ENCODE measurements at places on chromosomes 1 and 21.

GRCh38 chr1:168090395-168090794 is 46.3 kb downstream of the GPR161 start:
- DNase-seq = no peak

GRCh38 chr21:45950740-45951515 is 30.6 kb upstream of the COL6A1 start:
- no peak for DNase-seq

DNA sequence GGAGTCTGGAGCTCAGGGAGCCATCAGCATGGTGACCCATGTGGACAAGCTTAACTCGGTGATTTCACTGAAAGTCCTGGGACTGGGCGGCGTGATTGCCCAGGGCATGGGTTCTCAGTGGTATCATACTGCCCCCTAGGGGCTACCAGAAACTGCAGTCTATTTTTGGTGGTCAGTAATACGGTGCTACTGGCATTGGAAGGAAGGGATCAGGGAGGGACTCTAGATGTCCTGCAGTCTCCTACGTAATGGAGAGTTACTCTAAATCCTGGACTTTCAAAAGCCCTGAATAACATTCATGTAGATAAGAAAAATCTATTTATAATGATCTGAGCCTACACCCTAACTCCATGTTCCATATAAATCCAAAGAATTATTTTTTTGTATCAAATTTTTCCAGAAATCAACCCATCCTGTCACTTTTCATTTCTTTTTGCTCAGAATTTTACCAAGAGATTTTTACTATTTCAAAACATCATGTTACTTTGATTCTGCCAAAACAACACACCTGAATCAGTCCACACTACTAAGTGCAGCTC is 37.3 kb downstream of the PABPC4 start:
- peak; percentile 69 for DNase-seq

DNA sequence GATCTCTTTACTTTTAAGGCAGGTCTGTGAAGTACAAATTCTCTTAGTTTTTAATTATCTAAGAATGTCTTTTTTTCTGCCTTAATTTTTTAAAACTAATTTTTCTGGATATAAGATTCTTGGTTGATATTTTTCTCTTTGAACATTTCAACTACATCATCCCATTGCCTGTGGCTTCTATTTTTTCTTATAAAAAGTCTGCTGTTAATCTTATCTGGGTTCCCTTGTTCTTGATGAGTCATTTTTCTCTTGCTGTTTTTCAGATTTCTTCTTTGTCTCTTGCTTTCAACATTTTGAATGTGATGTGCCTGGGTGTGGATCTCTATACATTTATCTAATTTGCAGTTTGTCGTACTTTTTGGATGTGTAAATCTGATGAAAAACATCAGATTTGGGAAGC is 525.2 kb upstream of the PBX1 start:
- DNase-seq = no peak

DNA sequence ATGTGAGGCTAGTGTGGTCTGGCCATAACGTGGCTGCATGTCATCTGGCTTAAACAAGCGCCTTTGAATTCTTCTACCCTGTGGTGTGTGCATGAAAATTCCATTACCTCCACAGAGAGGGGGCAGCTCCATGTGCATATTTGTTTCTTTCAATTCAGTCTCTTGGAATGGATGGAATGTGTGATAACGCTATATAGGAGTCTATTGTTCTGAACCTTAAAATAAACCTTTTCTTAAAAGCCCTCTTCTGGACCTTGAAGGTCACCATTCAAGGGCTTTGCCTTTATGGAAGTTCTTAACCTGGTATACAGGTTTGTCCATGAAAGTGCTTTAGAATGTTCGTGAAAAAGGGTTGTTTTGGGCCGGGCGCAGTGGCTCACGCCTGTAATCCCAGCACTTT is 118.2 kb upstream of the ADGRL2 start:
- no peak for DNase-seq

GRCh38 chr1:169711469-169712308 is at the start of gene SELL:
Gene SELL, minus strand, starts transcription at chr1:169711620. Its CDS starts 122 bp downstream, at chr1:169711498.
- DNase-seq = peak; percentile 84

DNA sequence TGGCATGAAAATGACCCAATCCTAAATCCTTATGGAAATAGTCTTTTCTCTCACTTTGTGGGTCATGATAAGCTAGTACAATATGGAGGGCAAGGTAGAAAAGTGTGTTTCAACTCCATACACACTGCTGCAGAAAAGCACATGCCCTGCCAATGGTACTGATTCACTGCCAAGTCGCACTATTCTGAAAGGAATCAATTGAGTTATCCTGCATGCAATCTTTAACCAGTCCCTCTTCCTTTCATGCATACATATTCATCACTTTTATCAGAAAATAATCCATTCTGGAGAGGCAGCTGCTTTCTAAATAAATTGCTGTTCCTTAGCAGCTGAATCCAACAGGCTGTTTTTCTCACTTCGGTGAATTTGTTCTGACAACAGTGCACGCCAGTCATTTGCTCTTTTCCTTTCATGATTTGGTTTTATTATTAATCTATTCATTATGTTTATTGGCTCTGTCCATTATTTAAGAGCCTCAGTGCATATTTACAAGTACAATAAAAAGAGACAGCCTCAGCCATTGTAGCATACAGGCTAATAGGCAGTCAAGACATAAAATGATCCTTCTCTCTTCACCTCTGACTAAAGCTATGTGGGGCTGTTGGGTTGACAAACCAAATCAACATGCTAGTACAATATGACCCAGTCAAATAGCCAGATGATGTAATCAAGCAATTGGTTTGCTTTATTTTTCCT is 108.8 kb downstream of the CHD1L start:
- DNase-seq = no peak

DNA sequence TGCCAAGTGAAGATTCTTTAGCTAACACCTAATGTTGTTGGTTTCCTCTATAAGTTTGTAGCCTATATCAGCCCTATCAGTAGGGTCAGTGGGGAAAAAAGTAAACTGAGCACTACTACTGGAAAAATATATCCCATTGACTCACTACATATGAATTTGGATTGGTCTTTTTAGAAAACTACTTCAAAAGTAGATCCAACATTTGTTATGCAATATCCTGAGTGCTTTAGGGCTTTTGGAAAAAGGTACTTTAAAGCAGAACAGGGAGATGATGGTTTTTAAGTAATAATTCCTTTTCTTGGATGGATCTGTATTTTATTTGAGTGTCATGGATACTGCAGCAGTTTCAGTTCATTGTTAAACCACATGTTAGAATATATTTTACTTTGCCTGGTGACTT is 7.1 kb downstream of the C1orf21 start:
- no peak for DNase-seq

DNA sequence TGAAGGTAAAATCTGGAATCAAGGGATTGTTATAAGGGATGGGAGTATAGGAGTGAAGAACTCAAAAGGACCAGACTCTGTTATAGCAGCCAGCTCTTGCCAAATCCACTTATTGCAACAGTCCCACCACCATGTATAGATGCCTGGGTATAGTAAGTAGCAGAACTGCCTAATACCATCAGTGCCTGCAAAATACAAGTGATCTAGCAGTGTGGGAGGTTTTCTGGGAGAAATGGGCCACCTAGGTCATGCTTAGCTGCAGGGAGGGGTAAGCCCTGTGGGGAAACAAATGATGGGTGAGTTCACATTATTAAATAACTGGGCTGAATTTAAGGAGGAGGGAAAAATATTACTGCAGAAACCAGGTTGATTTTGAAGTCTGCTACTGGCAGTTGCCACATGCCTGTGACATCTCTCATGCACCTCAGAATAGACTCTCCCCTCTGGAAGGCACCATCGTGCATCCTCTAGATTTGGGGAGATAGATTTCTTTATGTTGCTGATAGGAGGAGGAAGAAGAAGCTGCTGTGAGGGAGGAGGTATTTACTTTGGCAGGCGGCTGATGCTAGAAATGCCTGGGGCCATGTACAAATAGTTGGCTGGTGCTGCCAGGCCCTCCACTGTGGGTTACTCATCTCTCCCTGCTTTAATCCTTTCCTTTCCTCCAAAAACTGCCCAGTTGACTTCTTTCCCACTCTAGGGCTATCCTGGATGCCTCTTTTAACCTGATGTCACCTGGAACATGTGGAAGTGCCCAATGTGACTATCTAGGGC is 27.5 kb downstream of the HLX start:
- DNase-seq = no peak

DNA sequence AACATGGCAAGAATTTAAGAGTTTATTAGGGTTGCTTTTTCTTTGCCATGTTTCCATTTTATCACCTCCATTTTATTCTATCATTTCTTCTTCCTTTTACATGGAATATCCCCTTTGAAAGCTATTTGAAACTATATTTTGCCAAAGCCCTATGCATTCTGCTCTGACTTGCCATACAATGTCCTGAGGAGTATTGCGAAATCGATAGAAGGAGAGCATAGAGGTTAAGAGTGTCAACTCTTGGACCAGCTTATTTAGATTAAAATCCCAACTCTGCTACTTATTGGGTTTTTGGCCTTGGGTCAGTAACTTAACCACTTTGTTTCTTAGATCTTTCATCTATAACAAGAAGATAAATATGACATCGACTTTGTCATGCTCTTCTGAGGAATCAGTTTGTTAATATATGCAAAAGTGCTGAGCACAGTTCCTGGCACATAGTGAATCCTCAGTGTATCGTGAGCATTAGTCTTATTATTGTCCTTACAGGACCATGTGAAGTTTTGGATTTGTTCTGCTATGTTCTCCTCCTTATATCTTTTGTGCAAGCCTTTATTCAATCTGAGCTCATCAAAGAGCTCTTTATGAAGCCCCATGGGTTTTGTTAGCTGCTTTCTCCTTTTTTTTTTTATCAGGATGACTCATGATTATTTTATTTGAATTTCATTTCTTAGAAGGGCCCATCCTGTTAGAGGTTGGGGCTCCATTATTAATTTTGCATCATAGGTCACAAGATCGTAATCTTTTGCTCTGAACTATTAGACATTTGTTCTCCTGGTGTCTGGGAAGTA is 17.6 kb downstream of the ACKR1 start:
- no peak for DNase-seq

DNA sequence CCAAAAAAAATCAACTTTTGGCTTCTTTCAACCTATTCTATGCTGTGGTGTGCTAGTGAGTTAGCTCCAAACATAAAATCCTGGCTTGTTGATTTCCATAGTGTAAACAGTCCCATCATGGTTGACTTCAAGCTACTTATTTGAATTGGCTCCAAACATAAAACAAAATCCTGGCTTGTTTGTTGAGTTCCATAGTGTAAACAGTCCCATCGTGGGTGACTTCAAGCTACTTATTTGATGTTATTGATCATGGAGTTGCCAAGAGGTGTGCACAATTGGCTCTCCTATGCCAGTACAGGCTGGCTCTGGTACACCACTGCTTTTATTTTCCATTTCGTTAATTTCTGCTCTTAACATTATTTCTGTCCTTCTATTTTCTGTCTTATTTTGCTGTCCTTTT is 1.8 kb upstream of the COA6 start:
- no peak for DNase-seq

GRCh38 chr21:36879827-36880226 is 86.6 kb downstream of the HLCS start:
- no peak for DNase-seq

- no peak for DNase-seq
These were observed 2.6 kb downstream of the LEFTY1 start for GRCh38 chr1:225886159-225887029.

- no peak for DNase-seq
These were observed 3.6 kb downstream of the BEND5 start for GRCh38 chr1:48773133-48773532.

GRCh38 chr1:148293651-148294050 is 141.6 kb upstream of the NBPF11 start:
- no peak for DNase-seq

GRCh38 chr1:226937940-226938725 is 2.0 kb upstream of the COQ8A start:
- DNase-seq = no peak

- no peak for DNase-seq
These were observed 115.2 kb upstream of the COA6 start for GRCh38 chr1:234258071-234258470.

DNA sequence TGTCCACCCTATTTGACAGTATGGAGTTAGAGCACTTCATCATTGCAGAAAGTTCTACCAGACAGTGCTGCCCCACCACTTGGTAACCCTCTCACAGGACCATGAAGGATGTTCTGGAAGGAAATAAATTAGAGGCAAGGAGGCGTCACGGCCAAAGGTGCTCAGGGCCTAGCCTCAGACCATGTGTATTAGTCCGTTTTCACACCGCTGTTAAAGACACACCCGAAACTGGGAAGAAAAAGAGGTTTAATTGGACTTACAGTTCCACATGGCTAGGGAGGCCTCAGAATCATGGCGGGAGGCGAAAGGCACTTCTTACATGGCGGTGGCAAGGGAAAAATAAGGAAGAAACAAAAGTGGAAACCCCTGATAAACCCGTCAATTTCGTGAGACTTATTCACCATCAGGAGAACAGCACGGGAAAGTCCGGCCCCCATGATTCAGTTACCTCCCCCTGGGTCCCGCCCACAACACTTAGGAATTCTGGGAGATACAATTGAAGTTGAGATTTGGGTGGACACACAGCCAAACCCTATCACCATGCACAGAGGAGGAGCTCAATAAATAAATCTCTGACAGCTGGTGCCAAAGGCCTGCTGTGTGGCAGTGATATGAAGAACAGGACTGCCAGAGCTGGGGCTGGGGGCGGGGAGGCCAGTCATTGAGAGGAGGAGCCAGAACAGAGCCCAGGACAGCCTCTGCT is 75.8 kb downstream of the FHAD1 start:
- DNase-seq = no peak

GRCh38 chr1:229430761-229431283 is 3.1 kb downstream of the ACTA1 start:
- peak; percentile 24 for DNase-seq

GRCh38 chr1:54309631-54310366 is 96.4 kb downstream of the SSBP3 start:
- DNase-seq = no peak

- DNase-seq = no peak
These were observed 38.0 kb downstream of the EBNA1BP2 start for GRCh38 chr1:43134068-43134467.

GRCh38 chr1:112793631-112794565 is 78.8 kb upstream of the PPM1J start:
- no peak for DNase-seq

GRCh38 chr1:74971982-74972381 is 162.2 kb upstream of the LHX8 start:
- DNase-seq = no peak

- no peak for DNase-seq
These were observed 1.1 kb downstream of the BATF3 start for GRCh38 chr1:212698467-212699103.

- no peak for DNase-seq
These were observed 15.5 kb downstream of the DHCR24 start for GRCh38 chr1:54871275-54872035.

DNA sequence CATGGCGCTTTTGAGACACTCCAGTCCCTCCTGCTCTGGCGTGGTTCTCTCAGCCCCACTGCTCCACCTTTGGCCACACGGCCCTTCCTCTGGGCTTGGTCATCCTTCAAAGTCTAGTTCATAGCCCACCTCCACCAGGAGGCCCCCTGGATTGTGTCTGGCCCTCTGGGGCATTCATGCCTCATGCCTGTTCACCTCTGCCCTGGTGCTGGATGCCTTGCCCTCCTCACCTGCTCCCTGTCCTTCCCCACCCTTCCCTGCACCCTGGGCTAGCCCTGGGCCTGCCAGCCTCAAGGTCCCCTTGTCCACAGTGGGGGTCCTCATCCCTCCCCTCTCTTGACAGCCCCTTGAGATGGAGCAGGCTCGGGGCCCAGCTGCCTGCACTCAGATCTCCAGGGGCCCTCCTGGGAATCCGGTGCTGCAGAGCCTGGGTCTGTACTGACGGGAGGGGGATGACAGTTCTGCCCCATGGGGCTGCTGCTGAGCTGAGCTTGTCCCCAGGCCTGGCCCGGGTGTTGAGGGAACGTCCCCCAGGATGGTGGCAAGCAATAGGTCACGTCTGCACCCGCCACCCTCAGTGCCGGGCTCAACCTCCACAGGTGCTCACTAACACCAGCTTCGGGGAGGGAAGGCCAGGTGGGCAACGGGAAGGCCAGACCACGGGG is 18.4 kb downstream of the PRXL2B start:
- DNase-seq = no peak

Measured in CD4-positive, alpha-beta T cell treated with Interleukin-10 for 1 hour (primary cell).